ENCODE measurements at places on chromosomes 16 and 17. TPM values are rescaled to one million over a fixed set of nuclear protein-coding genes. Genes with fewer than 3 reads are reported as not detected.

The PRSS21 gene
- total RNA-seq, result 0.15 TPM

The SECTM1 gene
- total RNA-seq, result 22.3 TPM

The SLC5A10 gene
- under 0.01 TPM for total RNA-seq

The GSDMA gene
- total RNA-seq, result not detected

The PER1 gene
- 2.5 TPM for total RNA-seq

The SLC47A1 gene
- 4.6 TPM for total RNA-seq

The MEIOB gene
- total RNA-seq, result 0.23 TPM

The MYH2 gene
- not detected for total RNA-seq

The CHST4 gene
- total RNA-seq, result not detected

The LGALS9C gene
- total RNA-seq, result not detected

The CPHXL2 gene
- total RNA-seq, result not detected

The MYH1 gene
- not detected for total RNA-seq

The FAM171A2 gene
- total RNA-seq, result 2.5 TPM

The GAS2L2 gene
- total RNA-seq, result 0.08 TPM

The ABCC12 gene
- not detected for total RNA-seq

The WDR59 gene
- 17.7 TPM for total RNA-seq

The ZNF646 gene
- total RNA-seq, result 10.4 TPM

The TBC1D3C gene
- not detected for total RNA-seq

The OR3A3 gene
- not detected for total RNA-seq

The OR1A1 gene
- total RNA-seq, result not detected

The PPL gene
- total RNA-seq, result 0.68 TPM

The ESRP2 gene
- under 0.01 TPM for total RNA-seq
